Endodermal cell (in vitro differentiated cells): ENCODE measurements at places on chromosomes 1 and 21. TPM values are rescaled to one million over a fixed set of nuclear protein-coding genes. Genes with fewer than 3 reads are reported as not detected.

- H3K27me3 ChIP-seq = no peaks in the 10 kb centered on the region
- no peak overlapping the region for H3K4me3 ChIP-seq
- H3K36me3 ChIP-seq = no peaks in the 10 kb centered on the region
- H3K4me1 ChIP-seq = no peaks in the 10 kb centered on the region
- no peak overlapping the region for H3K27ac ChIP-seq
- DNase-seq = no peak
Measured at GRCh38 chr1:58941471-58942289, 157.8 kb upstream of the JUN start.

Gene RHOU
- 7.8 to 13.2 TPM (median 12.0 TPM) in 3 replicates for total RNA-seq

Gene HRNR
- total RNA-seq = not detected in 3 replicates

DNA sequence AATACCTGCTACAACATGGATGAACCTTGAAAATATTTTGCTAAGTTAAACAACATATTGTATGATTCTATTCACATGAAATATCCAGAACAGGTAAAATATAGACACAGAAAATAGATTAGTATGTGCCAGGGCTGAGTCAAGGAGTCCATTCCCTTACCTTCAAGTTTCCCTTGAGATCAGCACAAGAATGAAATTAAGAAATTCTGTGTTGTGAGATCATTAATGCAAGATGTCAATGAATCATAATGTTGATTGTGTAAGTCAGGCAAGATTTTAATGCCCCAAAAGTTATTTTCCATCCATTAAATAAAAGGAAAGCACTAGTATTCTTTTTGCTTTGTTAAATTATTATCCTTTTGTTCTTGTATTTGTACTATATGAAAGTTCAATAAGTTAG lies 139.4 kb downstream of the MRPL39 start:
- no peak overlapping the region for H3K4me3 ChIP-seq
- no peaks in the 10 kb centered on the region for H3K4me1 ChIP-seq
- no peak overlapping the region for H3K27ac ChIP-seq
- no peaks in the 10 kb centered on the region for H3K27me3 ChIP-seq
- H3K36me3 ChIP-seq = no peaks in the 10 kb centered on the region

Gene HSD11B1
- total RNA-seq = not detected in 3 replicates

- no peaks in the 10 kb centered on the region for H3K27me3 ChIP-seq
- H3K27ac ChIP-seq = no peak overlapping the region
- H3K4me3 ChIP-seq = no peak overlapping the region
- H3K4me1 ChIP-seq = no peaks in the 10 kb centered on the region
- no peaks in the 10 kb centered on the region for H3K36me3 ChIP-seq
- DNase-seq = no peak
Measured at GRCh38 chr1:188641566-188642211, 1812.9 kb downstream of the PLA2G4A start.

DNA sequence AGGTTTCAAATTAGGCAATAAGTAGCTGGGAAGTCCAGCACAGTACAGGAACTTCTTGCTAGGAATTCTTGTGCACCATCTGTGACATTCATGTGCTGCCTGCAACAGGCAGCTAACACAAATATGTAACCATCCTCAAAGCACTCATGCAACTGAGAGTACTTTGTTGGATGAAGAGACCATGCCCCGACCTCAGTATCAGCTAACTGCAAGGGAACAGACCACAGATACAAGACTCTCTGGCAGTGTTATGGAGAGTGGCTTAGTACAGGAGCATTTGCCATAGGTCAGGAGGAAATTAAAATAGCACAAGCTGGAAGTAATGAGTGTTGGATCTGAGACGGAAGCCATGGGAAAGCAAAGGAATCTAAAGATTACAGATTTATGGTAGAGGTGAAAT lies 123.6 kb downstream of the LRRC53 start:
- no peak for DNase-seq
- H3K27me3 ChIP-seq = no peaks in the 10 kb centered on the region
- no peak overlapping the region for H3K4me3 ChIP-seq
- no peak overlapping the region for H3K27ac ChIP-seq
- H3K36me3 ChIP-seq = no peaks in the 10 kb centered on the region
- no peaks in the 10 kb centered on the region for H3K4me1 ChIP-seq
